H9 (cell line): ENCODE measurements at places on chromosomes 3 and 15. TPM values are rescaled to one million over a fixed set of nuclear protein-coding genes. Genes with fewer than 3 reads are reported as not detected.

GRCh38 chr15:27248251-27248650, 277.3 kb downstream of the GABRG3 start:
- no peaks in the 10 kb centered on the region for H3K27me3 ChIP-seq
- H3K4me3 ChIP-seq = no peak overlapping the region
- no peaks in the 10 kb centered on the region for H3K36me3 ChIP-seq
- H3K4me1 ChIP-seq = no peaks in the 10 kb centered on the region; the same call in 1 of the 2 replicates
- no peak overlapping the region for H3K27ac ChIP-seq

DNA sequence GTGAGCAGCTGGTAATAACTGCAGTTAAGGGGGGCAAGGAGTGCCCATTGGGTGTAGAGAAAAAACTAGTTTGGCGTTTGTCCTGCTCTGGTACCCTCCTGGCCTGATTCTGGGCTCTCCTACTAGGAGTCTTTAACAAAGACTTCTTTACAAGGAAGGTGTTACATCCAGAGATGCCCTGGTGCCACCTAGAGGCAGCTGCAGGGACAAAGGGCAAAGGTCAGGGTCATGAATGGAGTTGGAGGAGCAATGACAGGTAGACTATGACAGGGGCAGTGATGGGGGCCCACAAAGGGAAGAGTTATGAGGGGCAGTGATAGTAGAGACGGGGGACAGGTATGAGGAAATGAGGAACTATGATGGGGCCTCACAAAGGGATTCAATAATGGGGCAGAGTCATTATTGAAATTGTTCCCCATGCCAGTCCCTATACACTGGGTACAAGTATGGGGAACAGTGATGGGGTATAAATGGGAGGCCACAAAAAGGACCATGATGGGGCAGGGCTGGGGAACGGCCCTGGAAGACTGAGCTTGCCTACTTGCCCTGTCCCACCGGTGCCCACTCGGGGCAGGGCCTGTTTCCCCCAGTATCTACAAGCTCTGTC, 7.9 kb downstream of the CCDC71 start:
- H3K36me3 ChIP-seq = no peaks in the 10 kb centered on the region
- H3K4me1 ChIP-seq = no peaks in the 10 kb centered on the region
- H3K4me3 ChIP-seq = no peak overlapping the region
- H3K27me3 ChIP-seq = no peaks in the 10 kb centered on the region

- no peak for DNase-seq
- no peaks in the 10 kb centered on the region for H3K4me1 ChIP-seq
Observed at GRCh38 chr3:22121068-22121701, 370.2 kb upstream of the ZNF385D start.

DNA sequence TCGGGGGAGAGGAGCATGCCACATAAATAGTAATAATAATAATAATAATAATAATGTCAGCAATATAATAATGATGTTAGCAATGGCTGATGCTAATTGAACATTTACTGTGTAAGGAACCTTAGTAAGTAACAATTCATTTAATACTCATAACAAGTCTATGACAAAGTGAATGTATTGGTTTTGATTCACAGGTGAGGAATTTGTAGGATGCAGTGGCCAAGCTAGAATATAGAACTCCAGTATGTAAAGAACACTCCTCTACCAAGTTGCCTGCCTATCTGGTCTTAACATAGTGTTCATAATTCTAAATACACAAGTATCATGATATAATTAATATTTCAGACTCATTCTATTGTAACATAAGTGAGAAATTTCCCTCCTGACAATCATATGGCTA, 1016.5 kb downstream of the ROBO1 start:
- no peak overlapping the region for H3K4me3 ChIP-seq
- DNase-seq = no peak
- H3K27me3 ChIP-seq = no peaks in the 10 kb centered on the region
- H3K27ac ChIP-seq = no peak overlapping the region
- no peaks in the 10 kb centered on the region; the same call in 1 of the 2 replicates for H3K4me1 ChIP-seq
- no peaks in the 10 kb centered on the region for H3K36me3 ChIP-seq

DNA sequence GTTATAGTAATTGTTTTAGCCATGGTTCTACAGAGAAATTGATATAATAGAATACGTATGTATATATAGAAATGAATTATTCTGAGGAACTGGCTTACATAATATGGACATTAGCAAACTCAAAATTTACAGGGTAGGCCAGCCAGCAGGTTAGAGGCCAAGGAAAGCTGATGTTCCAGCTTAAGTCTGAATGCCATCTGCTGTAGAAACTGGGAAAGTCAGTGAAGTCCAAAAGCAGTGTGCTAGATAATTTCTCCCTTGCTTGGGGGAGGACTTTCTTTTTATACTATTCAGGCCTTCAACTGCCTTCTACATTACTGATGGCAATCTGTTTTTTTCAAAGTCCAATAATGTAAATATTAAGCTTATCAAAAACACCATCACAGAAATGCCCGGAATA, 1174.7 kb downstream of the ZPLD1 start:
- no peaks in the 10 kb centered on the region for H3K27me3 ChIP-seq
- no peaks in the 10 kb centered on the region for H3K36me3 ChIP-seq
- no peak overlapping the region for H3K27ac ChIP-seq
- H3K4me1 ChIP-seq = no peaks in the 10 kb centered on the region
- DNase-seq = no peak
- H3K4me3 ChIP-seq = no peak overlapping the region

DNA sequence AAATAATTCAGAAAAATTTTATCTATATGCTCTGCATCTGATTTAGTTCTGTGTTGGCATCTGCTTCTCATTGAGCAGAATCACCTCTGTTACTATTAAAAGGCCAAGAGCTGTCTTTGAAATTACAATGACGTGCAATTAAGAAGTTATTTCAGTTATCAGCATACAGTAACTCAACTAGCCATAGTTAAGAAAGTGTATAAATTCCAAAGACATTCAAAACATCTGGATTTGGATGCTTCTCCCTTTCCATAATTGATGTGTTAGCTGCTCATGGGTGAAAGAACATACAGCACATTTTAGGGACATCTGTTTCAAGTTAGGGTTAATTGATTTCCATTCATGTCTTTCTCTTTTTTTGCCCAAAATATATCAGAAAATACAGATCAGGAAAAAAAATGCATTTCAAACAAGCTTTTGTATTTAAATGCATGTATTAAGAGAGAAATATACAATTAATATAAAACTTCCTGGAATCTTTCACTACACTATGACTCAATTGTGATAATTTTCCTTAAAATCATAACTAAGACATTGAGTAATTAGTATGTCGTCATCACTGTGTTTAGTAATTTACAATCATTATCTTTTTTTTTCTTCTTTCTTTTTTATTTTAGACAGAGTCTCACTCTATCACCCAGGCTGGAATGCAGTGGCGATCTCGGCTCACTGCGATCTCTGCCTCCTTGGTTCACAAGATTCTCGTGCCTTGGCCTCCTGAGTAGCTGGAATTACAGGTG, 82.7 kb upstream of the MBNL1 start:
- H3K4me3 ChIP-seq = no peak overlapping the region
- DNase-seq = no peak
- no peaks in the 10 kb centered on the region for H3K36me3 ChIP-seq
- H3K27ac ChIP-seq = no peak overlapping the region
- H3K27me3 ChIP-seq = no peaks in the 10 kb centered on the region

DNA sequence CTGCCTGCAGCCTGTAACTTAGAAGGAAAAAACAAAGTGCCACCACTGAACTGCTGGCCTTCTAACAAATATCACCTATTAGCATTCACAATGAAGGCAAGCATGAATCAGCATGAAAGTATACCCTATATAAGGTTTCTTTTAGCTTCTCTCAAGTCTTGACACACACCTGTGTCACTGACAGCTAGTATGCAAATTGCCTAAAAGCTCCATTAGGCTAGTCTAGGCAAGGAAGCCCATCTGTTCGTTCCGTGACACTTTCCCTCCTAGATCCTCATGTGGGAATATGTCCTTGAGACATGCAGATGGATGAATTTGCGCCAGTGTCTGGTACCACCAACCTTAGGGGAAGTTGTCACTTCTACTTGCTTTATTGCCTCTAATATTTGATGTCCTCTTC, 129.3 kb downstream of the RBMS3 start:
- no peaks in the 10 kb centered on the region for H3K27me3 ChIP-seq
- H3K4me3 ChIP-seq = no peak overlapping the region
- DNase-seq = no peak
- H3K36me3 ChIP-seq = no peaks in the 10 kb centered on the region
- H3K27ac ChIP-seq = no peak overlapping the region

- no peak overlapping the region for H3K4me3 ChIP-seq
- H3K27ac ChIP-seq = no peak overlapping the region
- H3K27me3 ChIP-seq = no peaks in the 10 kb centered on the region
- DNase-seq = no peak
- H3K4me1 ChIP-seq = no peaks in the 10 kb centered on the region; the same call in 1 of the 2 replicates
Observed at GRCh38 chr3:50120364-50121071, 31.8 kb downstream of the RBM5 start.

CLDN1 gene
- 1.0 and 2.1 TPM in 2 replicates for total RNA-seq

DNA sequence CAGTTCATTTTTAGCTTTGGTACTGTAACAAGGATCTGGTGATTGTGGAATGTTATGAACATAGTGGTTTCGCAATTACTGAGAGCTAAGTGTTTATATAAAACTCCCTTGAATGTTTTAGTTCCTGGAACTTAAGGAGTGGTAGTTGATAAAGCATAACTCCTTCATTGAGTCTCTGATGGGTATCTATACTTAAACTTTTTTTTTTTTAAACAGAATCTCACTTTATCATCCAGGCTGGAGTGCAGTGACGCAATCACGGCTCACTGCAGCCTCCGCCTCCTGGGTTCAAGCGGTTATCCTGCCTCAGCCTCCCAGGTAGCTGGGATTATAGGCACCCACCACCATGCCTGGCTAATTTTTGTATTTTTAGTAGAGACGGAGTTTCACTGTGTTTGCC, 11.3 kb downstream of the PRKCI start:
- no peak overlapping the region for H3K27ac ChIP-seq
- H3K27me3 ChIP-seq = no peaks in the 10 kb centered on the region
- no peak for DNase-seq
- peaks cover 23% of the 10 kb centered on the region for H3K36me3 ChIP-seq
- H3K4me1 ChIP-seq = no peaks in the 10 kb centered on the region

DNA sequence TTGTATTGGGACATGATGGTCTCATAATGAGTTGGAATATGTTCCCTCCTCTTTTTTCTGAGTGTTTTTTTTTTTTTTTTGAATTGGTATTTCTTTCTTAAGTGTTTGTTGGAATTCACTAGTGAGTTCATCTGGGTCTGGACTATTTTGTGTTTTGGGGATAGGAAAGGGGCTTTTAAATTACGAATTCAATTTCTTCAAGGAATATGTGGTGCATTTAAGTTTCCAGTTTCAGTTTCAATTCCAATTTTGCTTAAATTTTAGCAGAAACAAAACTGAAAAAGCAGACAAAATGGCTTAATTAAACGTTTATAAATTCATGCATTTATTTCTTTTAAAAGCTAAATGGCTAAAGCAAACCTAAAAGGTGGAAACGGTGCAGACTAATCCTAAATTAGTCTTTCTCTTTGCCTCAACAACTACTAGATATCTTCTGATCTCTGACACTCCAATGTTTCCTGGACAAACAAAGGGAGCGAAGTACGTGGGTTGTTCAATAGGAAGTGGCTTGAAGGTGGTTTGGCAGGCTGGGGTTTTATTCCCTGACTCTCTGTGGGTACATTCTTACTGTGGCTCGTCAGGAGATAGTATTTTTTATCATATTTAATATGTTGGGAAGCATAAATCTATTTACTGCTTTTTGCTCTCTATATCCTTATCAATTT, 50.0 kb upstream of the CORO2B start:
- no peak overlapping the region for H3K27ac ChIP-seq
- peaks cover 11% of the 10 kb centered on the region for H3K36me3 ChIP-seq
- DNase-seq = no peak
- H3K4me3 ChIP-seq = no peak overlapping the region
- H3K4me1 ChIP-seq = no peaks in the 10 kb centered on the region

MUSTN1 gene
- total RNA-seq = 0.55 and 0.72 TPM in 2 replicates

DNA sequence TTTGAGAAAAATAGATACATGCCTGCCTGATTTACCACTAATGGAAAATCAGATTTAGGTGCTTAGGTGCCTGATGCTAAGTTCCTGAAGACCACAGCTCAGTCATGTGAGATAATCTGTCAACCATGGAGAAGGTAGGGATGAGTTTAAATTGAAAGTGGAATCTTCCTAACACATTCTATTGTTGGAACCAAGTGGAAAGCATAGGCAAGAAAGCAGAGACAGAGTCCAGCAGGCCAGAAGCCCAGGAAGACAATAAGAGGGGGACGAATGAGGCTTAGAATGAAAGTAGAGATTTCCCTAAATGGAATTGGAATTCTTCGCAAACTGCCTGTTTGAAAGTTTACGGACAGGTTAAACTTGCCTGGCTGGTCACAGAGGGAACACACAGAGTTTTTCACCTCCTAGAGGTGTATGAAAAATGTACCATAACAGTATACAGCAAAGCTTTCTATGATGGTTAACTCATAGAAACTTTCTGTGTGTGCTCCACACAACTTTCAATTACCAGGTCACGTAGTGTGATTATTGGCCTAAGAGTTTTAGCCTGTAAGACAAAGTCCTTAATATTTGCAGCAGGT, 453.8 kb upstream of the KCNMB2 start:
- no peaks in the 10 kb centered on the region for H3K36me3 ChIP-seq
- no peak for DNase-seq
- H3K4me1 ChIP-seq = peaks cover 5% of the 10 kb centered on the region; the same call in 1 of the 2 replicates
- no peak overlapping the region for H3K4me3 ChIP-seq

DNA sequence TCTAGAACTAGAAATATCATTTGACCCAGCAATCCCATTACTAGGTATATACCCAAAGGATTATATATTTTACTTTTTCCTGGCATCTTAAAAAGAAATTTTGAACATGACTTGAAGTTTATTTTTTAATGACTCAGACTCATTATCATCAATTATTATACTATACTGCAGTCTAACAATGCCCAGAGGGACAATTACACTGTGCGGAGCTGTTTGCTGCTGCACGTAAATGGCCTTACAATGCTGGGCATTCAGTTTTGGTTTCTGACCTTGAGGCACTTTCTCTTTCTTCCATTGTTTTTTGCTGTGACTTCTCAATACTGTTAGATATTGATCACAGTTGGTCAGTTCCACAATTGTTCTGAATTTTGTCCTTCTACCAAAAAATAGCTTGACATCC, 128.8 kb downstream of the GBE1 start:
- no peak for DNase-seq
- no peaks in the 10 kb centered on the region for H3K4me1 ChIP-seq
- H3K27ac ChIP-seq = no peak overlapping the region
- no peaks in the 10 kb centered on the region for H3K27me3 ChIP-seq
- H3K36me3 ChIP-seq = peaks cover 10% of the 10 kb centered on the region; the same call in 1 of the 2 replicates

SHQ1 gene
- 28.2 and 32.5 TPM in 2 replicates for total RNA-seq

AGTR1 gene
- total RNA-seq = not detected in 2 replicates

- no peak for DNase-seq
- no peak overlapping the region for H3K4me3 ChIP-seq
- no peaks in the 10 kb centered on the region for H3K27me3 ChIP-seq
- no peaks in the 10 kb centered on the region for H3K4me1 ChIP-seq
- no peaks in the 10 kb centered on the region for H3K36me3 ChIP-seq
Observed at GRCh38 chr15:97129674-97130073, 799.2 kb downstream of the NR2F2 start.

GRCh38 chr3:46908986-46909534, 31.5 kb downstream of the PTH1R start:
- no peaks in the 10 kb centered on the region for H3K36me3 ChIP-seq
- no peak for DNase-seq
- no peaks in the 10 kb centered on the region for H3K4me1 ChIP-seq
- H3K27me3 ChIP-seq = no peaks in the 10 kb centered on the region
- no peak overlapping the region for H3K4me3 ChIP-seq
- no peak overlapping the region for H3K27ac ChIP-seq

STIMATE gene
- 23.8 and 25.6 TPM in 2 replicates for total RNA-seq
